ENCODE measurements at places on chromosomes 6 and 20.

DNA sequence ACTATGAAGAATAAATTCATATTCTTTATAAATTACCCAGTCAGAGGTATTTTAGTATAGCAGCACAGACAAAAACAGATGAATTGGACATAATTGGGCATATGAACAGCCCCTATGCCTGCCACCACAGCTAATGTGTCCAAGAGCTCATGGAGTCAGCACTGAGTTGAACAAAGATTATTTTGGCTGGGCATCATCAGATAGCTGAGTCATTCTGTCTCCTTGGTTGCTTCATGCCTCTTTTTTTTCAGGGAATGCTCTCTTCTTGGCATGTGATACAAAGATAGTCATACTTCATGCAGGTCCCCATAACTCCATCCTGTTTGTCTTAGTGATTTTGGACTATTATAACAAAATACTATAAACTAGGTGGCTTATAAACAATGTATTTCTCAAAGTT is 275.6 kb downstream of the TENT5A start:
- DNase-seq, result no peak

GRCh38 chr6:10381133-10381829 is 33.6 kb downstream of the TFAP2A start:
- no peak for DNase-seq

DNA sequence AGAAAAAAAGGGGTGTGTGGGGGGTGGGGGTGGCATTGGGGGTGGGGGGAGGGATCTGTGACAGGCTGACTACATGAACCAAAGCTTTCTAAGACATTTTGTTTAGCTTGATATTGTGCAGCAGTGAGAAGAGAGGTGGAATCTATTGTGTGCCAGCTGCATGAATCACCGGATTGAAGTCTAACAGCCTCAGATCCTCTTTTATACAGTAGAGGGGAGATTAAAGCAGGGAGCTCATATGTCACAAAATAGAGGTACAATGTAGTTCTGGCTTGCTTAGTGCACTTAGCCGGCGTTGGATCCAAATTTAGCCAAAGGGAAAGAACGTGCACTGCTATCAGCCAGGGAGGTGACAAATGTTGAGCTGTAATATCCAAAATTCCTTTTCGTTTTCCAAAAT is 404.2 kb upstream of the CITED2 start:
- no peak for DNase-seq

- peak; percentile 64 for DNase-seq
These were observed 38.5 kb downstream of the SOD2 start for GRCh38 chr6:159654483-159655098.

DNA sequence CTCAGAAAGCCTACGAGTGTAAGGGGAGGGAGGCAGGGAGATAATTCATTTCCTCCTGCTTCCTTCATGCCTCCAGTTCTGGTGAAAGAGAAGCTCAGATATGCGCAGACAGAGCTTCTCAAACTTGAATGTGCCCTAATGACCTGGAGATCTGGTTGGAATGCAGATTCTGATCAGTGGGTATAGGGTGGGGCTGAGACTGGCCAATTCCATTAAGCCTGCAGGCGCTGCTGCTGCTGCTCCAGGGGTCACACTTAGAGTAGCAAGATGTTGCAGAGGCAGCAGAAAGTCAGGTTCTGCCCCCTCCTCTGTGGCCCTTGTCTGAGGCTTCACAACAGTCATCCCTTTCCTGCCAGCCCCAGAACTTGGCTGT is 161.0 kb downstream of the DHX35 start:
- no peak for DNase-seq

DNA sequence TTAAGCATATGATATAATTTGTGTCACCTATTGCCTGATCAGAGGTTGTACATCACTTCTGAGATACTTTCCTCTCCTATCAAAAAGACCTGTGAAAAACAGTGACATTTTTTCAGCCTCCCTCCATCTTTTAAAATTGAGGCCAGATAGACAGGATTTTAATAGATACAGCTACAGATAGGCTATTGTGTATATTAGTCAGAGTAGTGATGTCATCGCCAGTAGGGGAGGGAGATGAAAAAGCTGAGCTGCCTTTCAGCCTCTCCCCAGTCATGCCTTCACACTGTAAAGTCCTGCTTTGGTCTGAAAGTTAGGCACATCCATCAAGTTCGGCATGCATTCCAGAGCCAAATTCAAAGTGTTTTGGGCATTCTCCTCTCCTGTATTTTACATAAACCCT is 7.9 kb upstream of the PABPC1L start:
- no peak for DNase-seq

- DNase-seq, result no peak
These were observed 129.3 kb upstream of the MLN start for GRCh38 chr6:33933101-33933500.

DNA sequence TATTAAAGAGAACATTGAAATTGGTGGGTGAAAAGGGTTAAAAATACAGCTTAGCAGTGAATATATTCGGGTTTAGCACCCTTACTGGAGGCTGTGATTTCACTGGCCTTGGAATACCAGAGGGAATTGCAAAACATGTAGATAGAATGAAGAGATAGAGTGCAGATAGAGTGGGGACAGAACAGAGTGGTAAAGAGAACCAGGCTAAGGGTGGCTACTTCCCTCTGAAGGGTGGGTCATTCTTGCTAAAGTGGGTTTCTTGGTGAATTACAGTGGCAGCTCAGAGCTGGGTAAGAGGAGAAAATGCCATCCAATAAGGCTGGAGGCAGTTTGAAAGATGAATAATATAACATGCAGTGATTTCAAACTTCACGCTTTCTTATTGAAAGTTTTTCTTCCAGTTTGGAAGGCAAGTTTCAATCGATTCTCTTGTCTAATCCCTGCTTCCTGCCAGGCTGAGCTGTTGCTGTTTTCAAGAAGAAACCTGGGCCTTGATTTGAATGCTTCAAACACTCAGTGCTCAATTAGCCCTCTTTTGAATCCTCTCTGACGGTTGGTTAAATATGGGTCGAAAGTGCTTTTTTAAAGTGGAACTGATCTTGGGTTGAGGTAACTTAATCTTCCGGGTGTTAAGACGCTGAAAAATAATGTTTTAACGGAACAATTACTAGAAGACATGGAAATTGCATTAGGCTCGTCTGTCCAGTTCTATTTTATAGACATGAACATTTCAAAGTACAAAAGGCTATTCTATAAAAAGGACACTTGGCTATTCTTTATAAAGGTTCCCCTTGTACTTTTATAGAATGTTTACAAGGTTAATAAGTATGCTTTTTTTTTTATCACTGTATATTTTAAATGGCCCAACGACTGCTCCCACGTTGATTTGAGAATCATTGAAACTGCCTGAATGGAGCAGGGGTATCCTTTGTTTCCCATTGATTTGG is 203.3 kb downstream of the BCAS1 start:
- DNase-seq, result no peak

- DNase-seq, result no peak
These were observed 161.0 kb upstream of the LAMP5 start for GRCh38 chr20:9353180-9353915.

GRCh38 chr6:21281366-21281765 is 312.2 kb upstream of the SOX4 start:
- no peak for DNase-seq

DNA sequence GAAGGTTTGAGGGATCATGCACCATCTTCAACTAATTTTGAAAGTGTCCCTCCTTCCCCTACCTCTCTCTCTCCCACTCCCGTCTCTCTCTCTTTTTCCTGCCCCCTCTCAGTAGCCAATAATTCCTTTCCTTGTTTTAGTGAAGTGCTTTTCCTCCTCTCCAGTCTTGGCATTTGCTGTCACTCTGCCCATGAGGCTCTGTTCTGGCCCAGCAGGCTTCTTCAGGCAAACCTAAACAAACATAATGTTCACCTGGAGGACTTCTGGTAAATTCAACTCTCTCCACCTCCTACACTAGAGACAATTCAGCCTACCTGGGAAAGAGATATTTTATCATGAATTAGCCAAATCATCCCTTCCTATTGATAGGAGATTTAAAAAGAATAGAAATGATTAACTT is 320.4 kb upstream of the RNF24 start:
- no peak for DNase-seq

- DNase-seq, result no peak
These were observed 19.7 kb downstream of the PROCR start for GRCh38 chr20:35191419-35192117.

DNA sequence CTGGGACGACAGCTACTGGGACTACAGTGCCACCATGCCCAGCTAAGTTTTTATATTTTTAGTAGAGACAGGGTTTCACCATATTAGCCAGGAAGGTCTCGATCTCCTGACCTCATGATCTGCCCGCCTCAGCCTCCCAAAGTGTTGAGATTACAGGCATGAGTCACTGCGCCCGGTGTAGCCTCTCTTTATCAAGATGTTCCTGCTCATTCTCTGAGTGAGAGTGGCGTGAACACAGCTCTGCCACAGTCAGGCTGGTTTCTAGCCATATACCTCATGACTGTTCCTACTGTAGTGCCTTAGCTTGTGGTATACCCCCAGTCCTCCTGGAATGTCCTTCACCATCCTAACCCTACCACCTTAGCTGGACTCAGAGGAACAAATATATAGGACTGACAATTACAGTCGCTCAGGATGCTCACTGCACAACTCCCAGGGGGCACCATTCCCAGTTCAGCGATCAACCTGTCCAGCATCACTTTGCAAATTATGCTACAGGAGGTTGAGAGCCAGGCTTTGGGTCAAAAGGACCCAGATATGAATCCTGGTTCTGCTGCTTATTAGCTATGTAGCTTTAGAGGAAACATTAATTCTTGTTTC is 86.3 kb downstream of the CHMP4B start:
- no peak for DNase-seq

- no peak for DNase-seq
These were observed 33.2 kb downstream of the HLA-A start for GRCh38 chr6:29975561-29975907.

GRCh38 chr6:100267721-100268123 is 197.0 kb downstream of the SIM1 start:
- no peak for DNase-seq

DNA sequence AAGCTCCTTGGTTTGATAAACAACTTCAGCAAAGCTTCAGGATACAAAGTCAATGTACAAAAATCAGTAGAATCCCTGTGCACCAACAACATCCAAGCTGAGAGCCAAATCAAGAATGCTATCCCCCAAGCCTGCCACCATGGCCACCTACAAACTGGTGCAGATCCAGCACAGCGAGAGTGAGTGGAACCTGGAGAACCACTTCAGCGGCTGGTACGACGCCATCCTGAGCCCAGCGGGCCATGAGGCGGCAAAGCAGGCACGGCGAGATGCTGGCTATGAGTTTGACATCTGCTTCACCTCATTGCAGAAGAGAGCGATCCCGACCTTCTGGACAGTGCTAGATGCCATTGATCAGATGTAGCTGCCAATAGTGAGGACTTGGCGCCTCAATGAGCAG is 170.3 kb downstream of the KHDC1L start:
- no peak for DNase-seq

GRCh38 chr6:135183002-135183531 is 2.0 kb downstream of the MYB start:
- no peak for DNase-seq

GRCh38 chr6:143999406-143999805 is 8.7 kb downstream of the PLAGL1 start:
- no peak for DNase-seq

- DNase-seq, result peak; percentile 4
These were observed 31.8 kb upstream of the ELMO2 start for GRCh38 chr20:46438156-46438750.

DNA sequence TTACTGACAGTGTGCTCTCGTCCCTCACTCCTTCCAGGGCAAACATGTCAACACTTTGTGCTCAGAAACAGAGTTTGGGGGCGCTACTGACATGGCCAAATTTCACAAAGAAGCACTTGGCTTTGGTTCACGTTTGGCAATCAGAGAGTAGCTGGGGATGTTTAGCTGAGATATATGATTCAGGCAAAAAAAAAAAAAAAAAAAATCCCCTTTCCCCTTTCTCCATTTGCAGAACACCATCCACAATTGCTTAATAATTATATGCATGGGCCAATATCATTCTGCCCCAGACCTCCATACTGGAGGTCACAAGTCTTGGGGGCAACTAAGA is 128.4 kb upstream of the ADGRF1 start:
- no peak for DNase-seq

- no peak for DNase-seq
These were observed 555 bp downstream of the FAM120B start for GRCh38 chr6:170307080-170307545.

DNA sequence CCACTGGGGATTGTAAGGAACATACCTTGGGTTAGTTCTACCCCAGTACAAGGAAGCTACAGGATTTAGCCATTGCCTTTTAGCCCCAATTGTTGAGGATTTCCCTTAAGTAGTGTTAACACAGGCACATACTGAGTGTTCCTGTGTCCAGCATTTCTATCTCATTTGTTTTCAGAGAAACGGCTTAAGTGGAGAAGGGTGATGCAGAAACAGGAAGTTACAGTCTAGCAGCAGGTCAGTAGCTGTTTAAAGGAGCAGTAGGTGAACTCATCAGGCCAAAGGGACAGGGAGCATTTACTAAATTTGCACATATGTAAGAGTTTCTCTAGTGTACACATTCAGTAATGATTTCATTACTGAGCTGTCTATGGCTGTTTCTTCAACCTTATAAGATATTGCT is 644.2 kb upstream of the GJE1 start:
- no peak for DNase-seq

DNA sequence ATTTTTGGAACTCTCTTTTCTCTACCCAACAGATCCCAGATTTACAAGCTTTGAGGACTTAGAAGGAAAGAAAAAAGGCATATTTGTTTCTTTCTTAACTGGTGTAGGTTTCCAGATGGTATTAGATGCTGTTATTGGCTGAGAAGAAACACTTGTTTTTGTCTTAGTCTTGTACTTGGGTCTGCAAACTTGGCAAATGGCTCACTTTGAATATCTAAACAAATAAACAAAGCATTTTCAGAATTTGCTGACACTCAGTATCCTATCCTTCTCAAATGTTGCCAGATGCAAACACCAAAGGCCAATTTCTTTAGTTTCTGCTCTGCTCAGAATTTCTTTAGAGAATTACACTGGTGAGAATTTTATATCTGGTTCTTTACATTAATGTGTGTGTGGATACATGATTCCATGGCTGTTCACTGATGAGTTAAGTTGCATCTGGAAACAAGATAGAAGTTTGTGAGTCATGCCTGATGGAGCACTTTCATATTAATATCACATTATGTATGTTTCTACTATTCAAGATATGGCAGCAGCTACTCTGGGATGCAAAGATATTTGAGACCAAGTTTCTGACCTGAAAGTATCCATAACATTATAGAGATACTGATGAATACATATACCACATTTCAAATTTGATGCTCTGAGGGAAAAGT is 43.7 kb upstream of the CEP162 start:
- DNase-seq, result peak; percentile 70
